ENCODE measurements at places on chromosomes 5 and 9. TPM values are rescaled to one million over a fixed set of nuclear protein-coding genes. Genes with fewer than 3 reads are reported as not detected.

Gene RANBP3L
- 0.47 TPM for total RNA-seq

Gene IFNA21
- not detected for total RNA-seq

Gene PPIC
- 47.5 TPM for total RNA-seq

DNA sequence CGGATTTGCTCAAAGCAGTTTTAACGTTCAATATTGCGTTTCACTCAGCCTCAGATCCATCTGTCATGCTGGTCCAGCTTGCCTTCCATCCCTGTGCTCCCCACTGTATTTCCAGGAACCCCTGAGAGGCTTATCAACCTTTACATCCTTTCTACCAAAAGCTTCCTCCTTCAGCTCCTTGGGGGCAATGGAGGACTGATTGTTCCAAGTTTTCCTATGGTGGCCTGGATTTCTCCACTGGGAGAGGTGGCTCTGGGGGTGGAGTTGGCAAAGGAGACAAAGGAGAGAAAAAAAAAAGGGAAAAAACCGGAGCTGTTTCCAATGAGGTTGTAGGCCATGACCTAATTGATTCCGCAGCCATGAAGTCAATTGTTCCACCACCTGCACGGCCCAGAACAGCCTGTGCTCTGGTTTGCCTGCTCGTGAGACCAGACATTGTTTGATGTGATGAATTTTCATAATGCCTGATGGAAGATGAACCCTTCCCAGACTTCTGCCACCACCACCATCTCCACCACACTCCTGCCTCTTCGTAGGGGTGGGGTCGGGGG, 54.1 kb downstream of the ABLIM3 start:
- H3K27me3 ChIP-seq, result no peaks in the 10 kb centered on the region
- no peak overlapping the region for H3K4me3 ChIP-seq

- H3K27ac ChIP-seq, result no peak overlapping the region
- peaks cover 1% of the 10 kb centered on the region for H3K27me3 ChIP-seq
- H3K36me3 ChIP-seq, result no peaks in the 10 kb centered on the region
- no peaks in the 10 kb centered on the region for H3K4me1 ChIP-seq
- no peak overlapping the region for H3K4me3 ChIP-seq
- DNase-seq, result no peak
These were observed 480.5 kb downstream of the KDM4C start for GRCh38 chr9:7238247-7238637.

DNA sequence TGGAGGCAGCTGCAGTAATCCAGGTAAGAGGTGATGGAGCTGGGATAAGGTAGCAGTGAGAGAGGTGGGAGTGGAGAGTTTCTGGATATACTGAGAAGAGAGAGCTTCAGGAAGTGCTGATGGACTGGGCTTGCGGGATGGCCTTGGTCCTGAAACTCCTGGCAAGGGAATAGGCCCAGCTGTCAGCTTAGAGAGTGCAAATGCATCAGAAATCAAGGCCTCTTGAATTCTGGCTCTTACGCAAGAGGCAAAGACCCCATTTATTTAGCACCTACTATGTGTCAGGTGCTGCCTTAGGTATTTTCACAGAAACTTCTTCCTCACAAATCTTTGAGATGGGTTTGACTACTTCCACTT, 227.2 kb upstream of the MAP3K1 start:
- H3K27ac ChIP-seq, result peak overlapping the region; percentile 87
- peak; percentile 23 for DNase-seq
- H3K36me3 ChIP-seq, result no peaks in the 10 kb centered on the region
- no peaks in the 10 kb centered on the region for H3K27me3 ChIP-seq

- peaks cover 97% of the 10 kb centered on the region for H3K27me3 ChIP-seq
- H3K27ac ChIP-seq, result no peak overlapping the region
- H3K4me3 ChIP-seq, result peak overlapping the region; percentile 55
- no peaks in the 10 kb centered on the region for H3K36me3 ChIP-seq
These were observed 6.5 kb downstream of the MCIDAS start for GRCh38 chr5:55220433-55221185.

GRCh38 chr9:137296670-137297664, 5.1 kb downstream of the NRARP start:
- H3K36me3 ChIP-seq, result no peaks in the 10 kb centered on the region
- peaks cover 70% of the 10 kb centered on the region for H3K4me1 ChIP-seq
- DNase-seq, result peak; percentile 73
- peak overlapping the region; percentile 63 for H3K4me3 ChIP-seq
- H3K27me3 ChIP-seq, result peaks cover 62% of the 10 kb centered on the region
- peak overlapping the region; percentile 92 for H3K27ac ChIP-seq

GRCh38 chr5:172725273-172725672, 45.7 kb downstream of the DUSP1 start:
- no peak overlapping the region for H3K4me3 ChIP-seq

GRCh38 chr9:99744132-99744531, 77.6 kb upstream of the NR4A3 start:
- H3K27ac ChIP-seq, result no peak overlapping the region
- no peak overlapping the region for H3K4me3 ChIP-seq
- H3K36me3 ChIP-seq, result no peaks in the 10 kb centered on the region
- DNase-seq, result no peak
- no peaks in the 10 kb centered on the region for H3K27me3 ChIP-seq

DNA sequence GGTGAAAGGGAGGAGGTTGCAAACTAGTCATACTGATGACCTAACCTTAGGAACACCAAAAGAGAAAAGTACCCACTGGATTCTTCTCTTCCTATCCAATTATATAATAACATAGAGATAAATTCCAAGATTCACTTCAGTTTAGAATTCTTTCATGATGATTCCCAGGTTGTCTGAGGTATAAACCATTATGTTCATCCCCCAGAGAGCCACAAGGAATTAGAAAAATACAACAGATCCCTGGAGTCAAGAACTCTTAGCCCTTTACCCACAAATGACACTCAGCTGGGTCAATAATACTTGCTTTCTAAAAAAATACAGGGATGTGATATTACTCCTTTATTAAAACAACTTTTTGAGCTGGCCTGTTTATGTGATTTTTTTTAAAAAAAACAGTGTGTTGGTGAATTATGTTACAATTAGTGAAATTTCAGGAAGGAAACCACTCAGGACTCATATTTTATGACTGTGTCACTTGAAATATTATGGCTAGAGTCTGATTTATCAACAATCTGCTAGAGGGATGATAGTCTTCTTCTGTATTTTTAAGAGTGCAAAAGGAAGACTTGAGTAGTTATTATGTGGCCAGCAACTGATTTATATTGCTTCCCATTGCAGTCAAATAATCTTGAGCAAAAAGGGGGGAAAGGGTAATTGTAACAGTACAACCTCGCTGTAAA, 338.2 kb downstream of the NFIB start:
- peaks cover 19% of the 10 kb centered on the region for H3K4me1 ChIP-seq
- peak overlapping the region; percentile 25 for H3K27ac ChIP-seq
- H3K27me3 ChIP-seq, result no peaks in the 10 kb centered on the region
- H3K4me3 ChIP-seq, result no peak overlapping the region
- no peaks in the 10 kb centered on the region for H3K36me3 ChIP-seq
- no peak for DNase-seq

DNA sequence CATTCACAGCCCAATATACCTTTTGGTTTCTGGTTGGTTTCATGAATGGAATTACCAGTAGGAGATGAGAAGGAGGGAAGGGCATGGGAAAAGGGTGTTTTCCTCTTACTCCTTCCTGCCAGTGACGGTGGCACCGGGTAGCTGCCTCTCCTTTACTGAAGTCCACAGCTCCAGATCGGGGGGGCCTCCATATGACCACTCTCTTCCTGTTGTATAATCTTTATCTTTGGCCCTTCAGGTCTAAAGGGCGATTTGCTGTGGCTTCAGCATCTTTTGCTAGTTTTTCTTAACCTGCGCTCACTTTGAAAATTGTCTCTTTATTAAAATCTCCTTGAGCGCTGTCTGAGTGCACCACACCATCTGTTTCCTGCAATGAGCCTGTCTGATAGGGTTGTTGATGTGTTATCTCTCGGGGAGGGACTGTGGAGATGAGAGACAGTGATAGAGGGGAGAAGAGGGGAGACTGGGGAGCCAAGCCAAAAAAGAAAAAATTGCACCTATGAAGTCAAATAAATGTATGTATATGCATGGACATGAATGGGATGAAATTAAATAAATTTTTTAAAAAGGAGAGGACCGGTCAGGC, 449.3 kb upstream of the KLF4 start:
- H3K27me3 ChIP-seq, result no peaks in the 10 kb centered on the region
- no peak for DNase-seq
- H3K4me3 ChIP-seq, result no peak overlapping the region
- no peak overlapping the region for H3K27ac ChIP-seq

GRCh38 chr5:115379622-115380344, 83.3 kb upstream of the CCDC112 start:
- no peaks in the 10 kb centered on the region for H3K36me3 ChIP-seq
- DNase-seq, result no peak
- H3K4me1 ChIP-seq, result peaks cover 34% of the 10 kb centered on the region
- no peaks in the 10 kb centered on the region for H3K27me3 ChIP-seq
- H3K4me3 ChIP-seq, result no peak overlapping the region

DNA sequence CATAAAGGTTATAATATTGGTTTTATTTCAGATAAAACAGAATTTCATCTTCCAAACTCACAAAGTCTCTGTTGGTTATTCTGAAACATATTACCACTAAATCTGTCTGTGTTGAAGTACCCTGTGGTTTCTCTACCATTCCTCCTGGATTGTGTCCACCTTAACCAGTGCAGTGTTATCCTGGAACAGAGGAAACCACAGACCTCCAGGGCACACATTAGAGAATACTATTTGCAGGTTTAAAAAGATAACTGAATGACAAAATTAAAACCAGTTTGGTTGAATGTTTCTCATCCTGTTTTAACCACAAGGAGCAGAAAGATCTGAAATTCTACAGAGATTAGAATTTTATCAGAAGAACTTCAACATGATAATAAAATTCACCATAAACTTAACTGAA, 251.8 kb downstream of the CWC27 start:
- peak overlapping the region; percentile 39 for H3K27ac ChIP-seq
- peaks cover 46% of the 10 kb centered on the region for H3K4me1 ChIP-seq
- no peak overlapping the region for H3K4me3 ChIP-seq
- no peak for DNase-seq
- no peaks in the 10 kb centered on the region for H3K27me3 ChIP-seq

DNA sequence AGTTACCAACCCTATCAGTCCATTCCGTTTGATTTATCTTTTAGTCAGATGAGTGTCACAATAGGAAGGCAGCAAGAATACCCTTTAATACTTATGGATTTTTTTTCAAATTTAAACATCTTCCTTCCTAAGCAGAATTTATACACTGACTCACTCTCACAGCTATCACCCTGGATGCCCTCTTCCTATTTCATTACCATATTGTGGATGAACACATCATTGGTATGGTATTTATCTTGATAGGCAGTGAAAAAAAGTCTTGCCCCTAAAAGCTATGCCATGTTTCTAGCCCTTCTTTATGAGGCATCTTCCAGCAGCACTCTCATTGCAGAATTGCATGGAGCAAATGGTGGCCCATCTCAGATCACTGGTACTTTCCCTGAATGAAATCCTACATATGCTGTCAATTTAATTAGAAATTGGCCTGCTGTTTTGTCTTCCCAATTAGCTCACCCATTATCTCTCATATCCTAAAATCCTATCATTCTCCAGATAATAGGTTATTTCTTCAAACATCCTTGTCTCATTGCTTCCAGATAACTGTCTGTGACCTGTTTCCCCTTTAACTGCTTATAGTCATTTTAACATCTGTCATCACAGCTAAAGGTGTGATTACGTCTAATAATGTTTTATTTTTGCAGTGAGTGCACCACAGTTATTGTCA, 433.5 kb upstream of the POU5F2 start:
- H3K4me1 ChIP-seq, result no peaks in the 10 kb centered on the region
- no peaks in the 10 kb centered on the region for H3K36me3 ChIP-seq
- no peak overlapping the region for H3K27ac ChIP-seq
- H3K4me3 ChIP-seq, result no peak overlapping the region
- no peaks in the 10 kb centered on the region for H3K27me3 ChIP-seq
- DNase-seq, result no peak

DNA sequence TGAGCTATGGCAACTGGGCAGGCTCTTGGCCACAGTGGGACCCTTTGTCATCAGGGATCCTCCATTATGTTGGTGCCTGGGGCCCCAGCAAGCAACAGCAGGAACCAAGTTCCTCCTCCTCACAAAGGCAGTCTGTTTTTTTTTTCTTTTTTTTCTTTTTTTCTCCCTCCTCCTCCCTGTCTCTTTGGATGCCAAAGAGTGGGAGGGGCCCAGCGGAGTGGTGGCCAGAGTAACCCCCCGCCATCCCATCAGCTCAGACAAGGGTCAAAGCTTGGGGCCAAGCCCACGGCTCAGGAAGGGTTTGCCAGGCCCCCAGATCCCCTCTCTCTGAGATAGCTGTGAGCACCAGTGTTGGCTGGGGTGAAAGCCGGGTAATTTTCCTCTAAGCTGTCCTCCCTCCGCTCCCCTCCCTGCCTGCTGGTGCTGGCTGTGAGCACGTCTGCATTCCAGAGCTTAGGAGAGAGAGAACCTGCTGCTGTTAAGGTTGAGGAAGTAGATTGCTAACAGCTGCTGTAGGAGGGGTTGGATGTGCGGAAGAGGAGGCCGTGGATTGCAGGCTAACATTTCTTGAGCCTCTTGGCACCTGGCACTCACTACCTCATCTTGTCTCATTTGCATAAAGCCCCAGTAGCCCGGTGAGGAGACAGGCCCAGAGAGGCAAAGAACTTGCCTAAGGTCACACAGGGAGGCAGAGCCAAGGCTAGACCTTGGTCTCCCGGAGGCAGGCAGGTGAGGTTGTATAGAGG, 21.2 kb downstream of the GSN start:
- no peaks in the 10 kb centered on the region for H3K36me3 ChIP-seq
- no peaks in the 10 kb centered on the region for H3K27me3 ChIP-seq
- H3K27ac ChIP-seq, result peak overlapping the region; percentile 98
- peak overlapping the region; percentile 62 for H3K4me3 ChIP-seq
- H3K4me1 ChIP-seq, result peaks cover 95% of the 10 kb centered on the region

- no peak for DNase-seq
- H3K4me1 ChIP-seq, result no peaks in the 10 kb centered on the region
- H3K27ac ChIP-seq, result no peak overlapping the region
These were observed 381.8 kb upstream of the ST8SIA4 start for GRCh38 chr5:101284736-101285375.

DNA sequence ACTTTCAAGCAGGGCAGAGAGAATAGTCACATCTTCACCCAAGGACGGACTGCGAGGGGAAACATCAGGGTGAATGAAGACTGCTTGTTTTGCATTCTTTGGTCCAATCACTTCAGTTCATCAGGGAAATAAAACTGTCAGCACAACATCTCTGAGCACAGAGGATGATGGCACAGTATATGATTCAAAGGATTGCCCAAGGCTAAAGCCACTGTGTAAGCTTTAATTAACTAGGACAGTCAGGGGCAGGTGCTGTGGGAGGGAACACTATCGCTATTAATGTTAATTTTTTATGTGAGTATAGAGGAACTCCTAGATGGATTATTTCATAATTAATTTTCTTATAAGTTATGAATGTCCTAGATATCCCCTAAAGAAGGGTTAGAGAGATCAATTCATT, 112.1 kb downstream of the BASP1 start:
- H3K36me3 ChIP-seq, result no peaks in the 10 kb centered on the region
- DNase-seq, result no peak
- peaks cover 4% of the 10 kb centered on the region for H3K27me3 ChIP-seq
- no peak overlapping the region for H3K27ac ChIP-seq

DNA sequence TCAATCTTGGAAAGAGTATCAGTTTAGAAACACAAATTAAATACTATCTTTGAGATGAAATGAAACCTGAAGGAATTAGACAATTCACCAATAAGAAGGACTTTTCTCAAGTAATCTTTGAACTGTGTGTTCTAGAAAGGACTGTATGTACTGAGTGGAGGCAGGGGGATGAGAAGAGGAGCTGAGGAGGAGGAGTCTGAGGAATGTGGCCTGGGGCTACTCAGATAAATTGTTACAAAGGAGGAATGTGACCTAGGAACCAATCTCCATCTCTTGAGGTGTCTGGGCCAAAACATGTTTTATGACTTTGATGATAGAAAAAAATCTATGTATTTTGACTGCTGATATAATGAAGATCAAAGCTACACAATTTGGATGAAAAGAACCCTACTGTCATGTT, 124.3 kb upstream of the ANKRD55 start:
- no peak overlapping the region for H3K4me3 ChIP-seq
- no peaks in the 10 kb centered on the region for H3K36me3 ChIP-seq
- no peak overlapping the region for H3K27ac ChIP-seq
- peaks cover 42% of the 10 kb centered on the region for H3K4me1 ChIP-seq

Measured in left ventricle myocardium inferior (tissue), 1 donor.